Stimulated activated CD8-positive, alpha-beta memory T cell treated with anti-CD3 and anti-CD28 coated beads, Interleukin-2, amount 100 ng/mL, for 1 hour (primary cell): ENCODE measurements at places on chromosomes 3 and 15.

- DNase-seq: no peak
Measured at GRCh38 chr15:28934645-28935044, 48.9 kb downstream of the APBA2 start.

DNA sequence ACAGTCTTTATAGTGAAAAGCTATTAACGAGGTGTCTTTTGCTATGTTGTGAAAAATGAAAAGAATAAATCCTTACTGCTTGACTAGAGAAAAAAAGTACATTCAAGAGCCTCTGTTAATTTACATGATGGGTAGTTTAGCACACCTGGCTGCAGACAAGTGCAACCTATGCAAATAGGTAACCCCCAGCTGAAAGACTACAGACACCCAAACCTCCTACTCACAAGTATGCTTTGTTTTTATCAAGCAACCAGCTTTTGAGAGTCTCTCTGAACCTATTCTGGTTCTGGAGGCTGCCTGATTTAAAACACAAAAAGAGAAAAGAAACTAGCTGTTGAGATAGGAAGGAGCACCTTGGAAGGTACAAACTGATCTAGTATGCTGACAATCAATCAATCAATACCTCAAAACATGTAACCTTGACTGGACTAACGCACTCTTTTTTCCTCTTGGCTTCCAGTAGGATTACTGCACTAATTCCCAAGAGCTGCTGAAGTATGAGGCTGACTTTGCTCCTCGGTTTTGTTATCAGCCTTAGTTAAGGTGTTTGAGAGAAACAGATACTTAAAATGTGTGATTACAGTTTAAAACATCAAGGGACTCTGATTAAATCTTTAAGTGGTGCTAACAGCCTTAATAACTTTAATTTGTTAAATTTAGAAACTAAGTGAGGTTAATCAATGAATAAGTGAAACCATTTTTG, 63.6 kb downstream of the OSBPL10 start:
- no peak for DNase-seq

DNA sequence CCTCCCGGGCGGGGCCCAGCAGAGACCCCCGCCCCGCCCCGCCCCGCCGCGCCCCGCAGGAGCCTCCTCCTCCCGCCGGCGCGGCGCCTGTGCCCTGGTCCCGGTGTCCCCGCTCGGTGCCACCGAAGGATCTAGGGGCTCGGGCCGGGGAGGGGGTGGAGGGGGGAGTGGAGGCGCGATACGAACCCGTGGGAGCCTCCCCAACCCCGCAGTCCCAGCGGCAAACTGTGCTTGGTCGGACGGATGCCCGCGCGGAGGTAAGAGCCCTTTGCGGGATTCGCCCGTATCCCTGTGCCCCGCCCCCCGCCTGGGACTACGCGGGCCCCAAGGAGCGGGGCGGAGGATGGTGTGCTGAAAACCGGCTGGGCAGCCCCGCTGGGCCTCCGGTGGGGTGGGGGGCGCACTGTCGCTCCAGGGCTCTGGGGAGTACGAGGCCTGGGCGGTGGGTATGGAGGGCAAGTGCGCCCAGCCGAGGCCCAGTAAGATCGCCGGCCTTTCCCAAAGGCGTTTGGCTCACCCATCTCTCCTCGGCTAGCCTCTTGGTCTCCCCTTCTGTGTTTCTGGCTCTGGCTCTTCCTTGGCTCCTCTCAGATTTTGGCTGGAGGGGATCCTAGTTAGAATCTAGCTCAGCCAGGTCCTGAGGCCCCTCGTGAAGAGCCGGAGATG, 65.6 kb upstream of the POLG start:
- DNase-seq: no peak

- no peak for DNase-seq
Measured at GRCh38 chr3:52333869-52334557, 17.9 kb downstream of the DNAH1 start.

DNA sequence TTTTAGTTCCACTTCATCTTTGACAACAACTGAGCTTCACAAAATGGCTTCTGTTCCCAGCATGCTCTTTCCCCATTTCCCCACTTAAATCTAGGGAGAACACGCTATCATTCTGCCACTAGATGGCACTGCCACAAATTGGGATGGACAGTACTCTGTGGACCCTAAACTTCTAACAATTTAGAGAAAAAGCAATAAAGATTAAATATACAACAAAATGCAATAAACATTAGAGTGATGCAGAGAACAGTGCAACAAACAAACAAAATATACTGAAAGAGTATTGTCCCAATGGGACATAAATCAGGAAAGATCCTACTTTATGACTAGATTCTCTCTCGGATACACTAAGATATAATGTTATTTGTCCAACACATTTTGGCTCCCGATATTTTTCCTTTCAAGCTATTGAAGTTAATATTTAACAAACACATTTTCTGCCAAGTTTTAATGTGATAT, 169.7 kb upstream of the TMCO5A start:
- no peak for DNase-seq

DNA sequence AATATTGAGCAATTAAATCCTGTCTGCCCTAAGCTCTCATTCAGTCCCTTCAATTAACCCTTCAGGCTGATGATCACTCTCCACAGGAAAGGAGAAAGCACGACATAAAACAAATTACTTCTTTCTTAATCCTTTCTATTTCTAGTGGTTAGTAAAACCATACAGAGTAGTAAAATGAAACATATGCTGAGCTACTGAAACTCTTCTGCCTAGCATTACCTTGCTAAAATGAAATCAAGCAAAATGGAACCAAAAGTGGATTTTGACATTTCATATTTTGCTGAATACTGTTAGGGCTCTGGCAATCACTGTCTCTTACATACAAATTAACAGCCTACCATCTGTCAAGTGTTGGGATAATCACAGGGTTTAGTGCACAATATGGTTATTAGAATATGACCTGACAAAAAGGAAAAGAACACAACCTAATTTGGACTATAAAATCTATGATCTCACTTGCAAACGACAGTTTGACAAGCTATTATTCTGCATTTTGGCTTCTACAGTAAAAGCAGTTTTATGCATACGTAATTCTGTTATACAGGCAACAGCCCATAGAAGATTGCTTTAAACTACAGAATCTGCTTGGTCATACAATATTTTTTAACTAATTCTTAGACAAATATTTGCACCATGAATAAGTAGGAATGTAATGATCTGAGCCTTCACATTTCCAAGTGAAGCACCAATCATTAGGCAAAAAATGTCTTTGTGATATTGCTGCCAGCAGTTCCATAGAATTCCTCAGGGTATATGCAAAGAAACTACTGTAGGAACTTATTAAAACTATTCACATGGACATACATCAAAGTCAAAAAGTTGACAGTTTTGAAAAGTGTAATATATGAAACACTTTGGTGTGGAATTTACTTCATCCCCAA, 105.0 kb downstream of the FHIT start:
- DNase-seq: no peak

- DNase-seq: no peak
Measured at GRCh38 chr15:45690581-45691260, 55.9 kb downstream of the SQOR start.

GRCh38 chr3:63192248-63192647, 85.9 kb upstream of the SYNPR start:
- DNase-seq: no peak

DNA sequence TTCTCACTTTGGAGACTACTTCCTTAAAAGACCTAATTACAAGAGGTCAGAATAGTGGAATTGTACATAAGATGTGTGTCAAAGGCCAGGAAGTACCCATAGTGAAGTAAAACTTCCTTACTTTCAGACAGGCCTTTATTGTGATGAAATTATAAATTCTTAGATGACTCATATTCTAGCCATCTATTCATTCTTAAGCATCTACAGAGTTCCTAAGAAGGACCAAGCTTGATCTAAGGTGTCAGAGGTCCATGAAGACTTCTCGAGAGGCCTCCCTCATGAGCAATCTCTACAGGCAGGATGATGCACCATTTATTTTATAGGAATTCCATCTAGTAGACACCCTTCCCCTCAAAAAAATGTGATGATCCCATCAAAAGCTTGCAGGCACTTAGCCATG, 493.3 kb downstream of the MAGI1 start:
- no peak for DNase-seq

- no peak for DNase-seq
Measured at GRCh38 chr15:92167451-92167850, 226.2 kb upstream of the ST8SIA2 start.

- no peak for DNase-seq
Measured at GRCh38 chr15:80580536-80581260, 114.4 kb upstream of the ABHD17C start.

- DNase-seq: no peak
Measured at GRCh38 chr3:131981323-131981722, 53.5 kb downstream of the CPNE4 start.

- DNase-seq: no peak
Measured at GRCh38 chr3:78863306-78864203, 904.2 kb downstream of the ROBO1 start.

GRCh38 chr15:77032052-77032646, 37.2 kb downstream of the PSTPIP1 start:
- DNase-seq: no peak

DNA sequence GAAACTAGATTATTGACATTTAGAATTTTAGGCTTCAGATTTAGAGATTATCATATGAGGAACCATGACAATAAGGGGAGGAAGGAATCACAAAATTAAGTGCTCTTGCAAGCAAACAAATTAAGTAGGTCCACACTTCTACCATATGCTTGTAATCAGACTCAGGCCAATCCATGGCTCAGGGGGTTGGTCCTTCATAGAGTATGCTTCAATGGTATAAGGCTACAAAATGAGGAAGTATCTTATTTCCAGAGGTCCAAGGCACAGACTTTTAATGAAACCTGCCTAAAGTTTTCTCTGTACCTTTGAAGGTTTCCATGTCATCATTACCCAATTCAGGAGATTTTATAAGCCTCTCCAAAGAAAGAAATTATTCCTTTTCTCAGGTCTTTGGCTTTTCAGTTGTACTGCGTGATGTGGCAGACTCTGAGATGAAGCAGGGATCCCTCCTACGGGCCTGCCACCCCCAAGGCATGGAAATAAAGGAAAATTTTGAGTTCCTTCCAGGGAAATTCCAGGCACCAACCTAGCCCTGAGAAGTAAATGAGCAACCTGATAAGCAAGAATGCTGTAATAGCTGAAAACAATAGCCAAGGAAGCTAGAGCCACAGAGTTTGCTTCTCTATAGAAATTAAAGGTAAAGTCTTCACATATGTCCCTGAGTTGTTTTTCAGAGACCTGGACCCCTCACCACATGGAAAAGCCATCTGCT, 36.3 kb downstream of the SERPINI2 start:
- DNase-seq: no peak

- DNase-seq: no peak
Measured at GRCh38 chr15:57100136-57100539, 181.7 kb downstream of the TCF12 start.

DNA sequence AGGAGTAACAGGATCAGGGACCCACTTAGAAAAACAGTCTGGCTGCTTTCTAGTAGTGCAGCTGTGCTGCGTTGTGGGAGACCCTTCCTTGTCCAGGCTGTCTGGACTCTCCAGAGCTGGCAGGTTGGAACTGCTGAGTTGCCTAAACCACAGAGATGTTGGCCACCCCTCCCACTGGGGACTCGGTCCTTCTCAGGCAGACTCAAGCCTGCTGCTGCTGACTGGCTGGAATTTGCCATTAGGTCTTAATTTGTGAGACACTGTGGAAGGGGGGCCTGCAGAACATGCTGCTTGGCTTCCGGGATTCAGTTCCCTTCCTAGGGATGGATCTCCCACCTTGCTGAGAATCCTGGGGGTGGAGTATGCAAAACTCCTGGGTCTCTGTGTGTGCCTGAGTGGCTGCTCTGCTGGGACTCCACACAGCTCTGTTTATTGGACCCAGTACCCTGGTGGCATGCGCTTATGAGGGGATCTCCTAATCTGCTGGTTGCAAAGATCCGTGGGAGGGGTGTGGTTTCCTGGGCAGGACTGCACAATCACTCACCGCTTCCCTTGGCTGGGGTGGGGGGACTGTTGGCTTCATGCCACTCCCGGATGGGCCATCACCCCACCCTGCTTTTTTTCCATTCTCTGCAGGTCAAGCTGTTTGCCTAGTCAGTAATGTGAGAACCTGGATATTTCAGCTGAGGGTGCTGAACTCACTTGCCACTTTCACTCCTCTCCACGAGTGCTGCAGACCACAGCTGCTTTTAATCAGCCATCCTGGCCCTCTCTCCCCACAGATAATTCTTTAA, 150.5 kb downstream of the CFAP20DC start:
- no peak for DNase-seq

DNA sequence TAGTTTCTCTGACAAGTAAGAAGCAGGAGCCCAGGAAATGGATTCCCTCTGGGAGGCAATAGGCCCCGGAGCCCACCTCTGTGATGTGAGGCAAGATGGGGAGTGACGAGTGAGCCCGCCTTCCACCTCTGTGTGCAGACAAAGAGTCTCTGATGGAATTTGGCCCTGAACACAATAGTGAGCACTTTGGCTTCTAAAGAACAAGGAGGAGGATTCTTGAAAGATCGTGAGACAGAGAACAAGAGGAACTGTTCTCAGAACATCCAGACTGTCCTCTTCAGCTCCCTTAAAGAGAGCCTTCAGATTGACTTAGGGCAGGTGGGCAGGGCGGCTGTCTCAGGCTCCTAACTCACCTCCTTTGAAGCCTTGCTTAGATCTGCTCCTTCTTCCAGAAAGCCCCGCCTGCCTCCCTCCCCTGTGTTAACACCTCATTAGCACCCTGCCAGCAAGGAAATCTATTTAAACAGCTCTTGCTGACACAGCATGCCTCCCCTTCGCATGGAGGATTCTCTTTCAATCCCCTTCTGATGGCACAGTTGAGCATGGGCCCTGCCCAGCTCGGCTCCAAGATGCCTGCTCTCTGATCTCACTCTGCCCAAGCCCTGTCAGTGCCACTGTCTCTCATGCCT, 430.3 kb downstream of the NTRK3 start:
- DNase-seq: no peak

GRCh38 chr3:24526640-24527212, 32.1 kb upstream of the THRB start:
- DNase-seq: no peak

- no peak for DNase-seq
Measured at GRCh38 chr15:51307325-51307724, 31.1 kb downstream of the CYP19A1 start.

DNA sequence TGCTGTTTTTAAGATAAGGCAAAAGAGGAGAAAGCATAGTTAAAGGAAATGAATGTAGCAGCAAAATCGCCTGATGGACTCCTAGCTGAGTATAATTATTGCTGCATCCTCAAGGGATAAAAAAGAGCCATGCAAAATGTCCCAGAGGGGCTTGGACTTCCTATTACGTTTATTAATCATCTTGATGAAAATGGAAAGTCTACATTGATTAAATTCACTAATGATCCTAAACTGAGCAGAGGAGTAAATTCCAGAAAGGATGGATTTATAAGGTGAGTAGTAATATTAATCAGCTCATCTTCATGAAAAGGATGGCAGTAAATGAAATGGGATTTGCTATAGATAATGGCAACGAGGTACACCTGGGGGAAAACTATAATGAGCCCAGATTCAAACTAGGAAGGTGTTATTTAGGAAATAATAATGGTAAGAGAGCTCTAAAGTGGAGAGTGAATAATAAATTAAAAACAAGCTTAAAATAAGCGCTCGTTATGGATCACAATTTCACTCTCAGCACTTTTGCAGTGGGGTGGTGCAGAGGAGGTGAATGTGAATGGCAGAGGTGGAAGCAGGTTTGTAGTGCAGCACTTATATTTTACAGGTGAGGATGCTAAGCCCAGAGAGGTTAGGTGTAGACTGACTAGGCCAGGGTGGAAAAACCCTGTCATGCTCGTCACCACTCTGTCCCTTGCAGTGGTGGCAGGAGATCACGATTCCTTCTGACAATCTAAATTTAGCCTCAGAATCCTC, 22.3 kb downstream of the IL5RA start:
- DNase-seq: no peak
